ENCODE measurements at places on chromosomes 13 and 19.

DNA sequence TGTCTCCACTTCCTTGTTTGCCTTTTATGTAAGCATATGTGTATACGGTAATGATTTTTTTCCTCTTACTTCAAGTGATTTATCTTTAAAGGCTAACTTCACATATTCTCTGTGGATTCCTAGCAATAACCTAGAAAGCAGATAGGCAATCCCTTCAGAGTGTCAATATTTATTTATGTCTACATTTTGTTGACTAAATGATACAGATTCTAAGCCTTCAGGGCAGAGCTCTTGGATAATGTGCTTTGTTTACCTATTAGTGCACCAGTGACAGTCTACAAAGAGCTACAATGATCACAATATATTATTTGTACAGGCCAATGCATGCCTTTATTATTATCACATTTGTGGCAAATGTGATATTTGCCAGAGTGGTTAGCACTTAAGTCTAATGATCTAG lies 406.2 kb downstream of the EFNB2 start:
- no peak for DNase-seq

- DNase-seq: peak; percentile 21
These were observed 16.5 kb downstream of the SIGLEC7 start for GRCh38 chr19:51158474-51159129.

DNA sequence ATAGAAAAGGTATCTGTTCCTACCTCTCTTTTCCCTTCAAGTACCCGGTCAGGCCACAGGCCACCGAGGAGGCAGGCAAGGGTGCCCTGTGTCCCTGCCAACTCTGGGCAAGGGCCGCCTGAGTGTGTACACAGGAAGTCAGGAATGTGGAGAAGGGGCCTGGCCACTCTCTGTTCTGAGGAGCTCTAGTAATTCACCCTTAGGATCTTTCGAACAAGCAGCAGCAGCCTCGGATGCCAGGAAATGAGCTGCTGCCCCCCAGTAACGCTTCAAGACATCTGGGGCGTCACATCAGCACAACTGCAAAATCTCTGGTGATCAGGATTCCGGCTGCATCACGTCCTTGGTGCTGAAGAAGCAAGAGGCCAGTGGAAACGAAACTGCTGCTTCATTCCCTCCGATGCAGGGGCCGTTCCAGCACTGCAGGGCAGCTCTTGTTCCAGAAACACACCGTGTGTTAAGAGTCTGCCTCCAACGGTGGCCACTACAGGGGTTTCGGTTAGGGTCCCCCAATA lies 2.0 kb downstream of the RAB20 start:
- peak; percentile 65 for DNase-seq

- DNase-seq: peak; percentile 44
These were observed 505 bp upstream of the ZIC2 start for GRCh38 chr13:99980824-99981734.

GRCh38 chr19:12788042-12788681 lies 3.1 kb upstream of the JUNB start:
- DNase-seq: no peak

DNA sequence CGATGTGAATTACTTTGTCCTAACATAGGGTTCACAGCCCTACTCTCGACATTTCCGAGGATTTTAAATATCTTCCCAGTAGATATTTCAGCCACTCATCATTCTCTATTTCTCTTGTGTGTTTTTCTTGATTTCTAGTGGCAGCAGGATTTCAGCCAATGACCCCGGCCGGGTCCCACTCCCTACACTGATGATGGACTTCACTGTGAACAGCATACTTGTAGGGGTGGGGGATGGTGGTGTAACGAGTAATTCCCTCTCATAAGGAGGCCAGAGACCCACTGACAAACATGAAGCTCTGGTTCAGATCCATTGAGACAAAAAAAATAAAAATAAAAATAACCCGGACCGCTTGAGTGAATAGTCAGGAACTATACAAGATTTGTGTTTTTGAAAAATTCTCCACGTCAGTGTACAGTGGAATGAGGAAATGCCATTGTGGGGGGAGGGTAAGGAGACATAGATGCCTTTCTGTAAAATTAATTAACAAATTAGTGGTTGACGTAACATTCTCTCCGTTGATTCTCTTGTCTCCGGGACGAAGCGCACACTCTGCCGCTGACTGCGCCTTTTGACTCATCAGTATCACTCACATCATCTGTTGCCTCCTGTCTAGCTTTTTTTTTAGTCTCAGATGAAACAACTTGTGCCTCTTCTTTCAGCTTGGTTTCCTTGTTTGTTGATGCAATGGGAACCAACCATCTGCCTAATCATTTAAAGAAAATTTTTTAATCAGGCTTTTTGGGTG lies 48.8 kb upstream of the IRS2 start:
- DNase-seq: peak; percentile 66

DNA sequence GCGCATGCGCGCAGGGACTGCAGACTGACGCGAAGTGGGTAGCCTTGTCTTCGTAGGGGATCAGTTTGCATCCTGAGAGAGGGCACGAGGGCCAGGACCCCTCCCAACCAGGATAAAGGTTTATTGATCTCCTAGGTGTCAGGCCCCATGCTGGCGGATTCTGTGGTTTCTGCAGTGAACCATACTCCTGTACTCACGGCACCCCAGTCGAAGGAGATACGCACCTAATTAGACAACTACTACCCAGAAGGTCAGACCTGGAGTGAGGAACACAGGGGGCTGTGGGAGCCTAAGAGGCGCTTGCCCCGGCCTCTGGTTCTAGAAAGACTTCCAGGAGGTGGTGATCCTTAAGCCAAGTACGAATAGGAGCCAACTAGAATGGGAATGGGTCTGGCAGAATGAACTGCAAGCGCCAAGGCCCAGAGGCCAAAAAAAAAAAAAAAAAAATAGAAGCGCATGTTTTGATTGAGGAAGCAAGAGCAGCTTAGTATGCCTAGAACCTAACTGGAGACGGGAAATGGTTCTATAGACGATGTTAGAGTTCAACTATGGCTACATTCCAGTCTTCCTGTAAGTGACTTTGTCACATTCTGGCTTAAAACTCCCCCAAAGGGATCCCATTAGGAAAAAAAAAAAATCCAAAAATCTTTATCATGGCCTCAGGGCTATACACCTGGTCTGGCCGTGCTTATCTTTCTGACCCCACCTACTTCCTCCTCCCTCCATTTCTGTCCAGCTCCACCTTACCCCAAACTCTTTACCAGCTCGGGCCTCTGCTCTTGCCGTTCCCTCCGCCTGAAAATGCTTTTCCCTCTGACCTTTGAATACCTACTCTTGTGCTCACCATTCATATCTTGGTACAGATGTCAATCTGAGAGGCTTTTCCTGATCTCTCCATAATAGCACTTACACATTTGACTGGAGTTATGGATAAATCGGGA lies 902 bp upstream of the ZNF428 start:
- no peak for DNase-seq

DNA sequence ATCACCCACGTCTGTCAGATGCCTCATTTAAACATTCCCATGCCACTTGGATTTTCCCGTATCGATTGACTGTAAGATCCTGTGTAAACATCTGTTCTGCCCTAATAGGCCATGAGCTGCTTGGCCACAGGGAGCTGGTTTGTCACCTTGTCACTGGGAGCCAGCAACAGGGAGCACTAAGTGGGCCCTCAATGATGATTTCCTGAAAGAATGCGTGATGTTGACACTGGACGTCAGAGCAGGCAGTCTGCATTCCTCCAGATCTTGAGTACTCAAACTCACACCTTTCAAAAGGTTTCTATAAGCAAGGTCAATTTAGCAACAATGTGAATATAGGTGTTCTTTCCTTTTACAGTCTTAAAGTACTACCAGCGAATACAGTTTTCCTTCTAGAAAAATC lies 78.8 kb downstream of the TUBGCP3 start:
- no peak for DNase-seq

GRCh38 chr13:34246511-34246910 lies 428.6 kb downstream of the RFC3 start:
- DNase-seq: peak; percentile 77

GRCh38 chr19:34502582-34503411 lies 21.2 kb downstream of the WTIP start:
- no peak for DNase-seq

DNA sequence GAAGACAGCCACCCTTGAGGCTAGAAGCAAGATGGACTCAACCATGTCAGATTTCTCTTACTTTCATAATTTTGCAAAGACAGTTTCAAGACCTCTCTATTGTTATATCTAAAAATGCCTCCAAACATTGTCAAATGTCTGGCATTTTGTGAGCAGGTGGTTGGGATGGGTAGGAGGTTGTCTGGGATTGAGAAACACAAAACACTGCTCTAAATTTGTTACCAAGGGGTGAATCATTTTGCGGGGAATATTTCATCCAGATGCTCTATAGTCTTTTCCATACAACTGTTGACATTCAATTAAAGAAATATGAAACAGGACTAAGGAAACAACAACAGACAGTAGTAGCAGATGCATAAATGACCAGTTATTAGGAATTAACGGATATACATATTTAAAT lies 208.2 kb downstream of the ITGBL1 start:
- no peak for DNase-seq

GRCh38 chr19:5113633-5114586 lies 145.0 kb downstream of the KDM4B start:
- DNase-seq: no peak

DNA sequence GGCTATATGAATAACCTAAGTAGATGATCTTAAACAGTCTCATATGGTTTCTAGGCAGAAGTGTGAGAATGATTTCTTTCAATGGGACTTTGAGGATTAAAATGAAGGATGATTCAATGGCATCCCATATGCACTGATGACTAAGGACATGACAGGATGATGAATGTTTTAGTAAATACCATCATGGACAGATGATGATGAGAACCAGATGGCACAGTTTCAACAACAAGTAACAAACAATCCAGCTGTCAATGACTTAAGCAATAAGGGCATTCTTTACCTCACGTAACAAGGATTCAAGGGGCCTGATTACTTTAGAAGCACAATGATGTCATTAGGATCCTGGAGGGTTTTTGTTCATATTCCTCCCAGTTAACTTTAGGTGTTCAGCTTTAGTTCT lies 2678.4 kb downstream of the PCDH9 start:
- peak; percentile 88 for DNase-seq

GRCh38 chr19:15893477-15893876 lies 4.4 kb downstream of the CYP4F2 start:
- no peak for DNase-seq

DNA sequence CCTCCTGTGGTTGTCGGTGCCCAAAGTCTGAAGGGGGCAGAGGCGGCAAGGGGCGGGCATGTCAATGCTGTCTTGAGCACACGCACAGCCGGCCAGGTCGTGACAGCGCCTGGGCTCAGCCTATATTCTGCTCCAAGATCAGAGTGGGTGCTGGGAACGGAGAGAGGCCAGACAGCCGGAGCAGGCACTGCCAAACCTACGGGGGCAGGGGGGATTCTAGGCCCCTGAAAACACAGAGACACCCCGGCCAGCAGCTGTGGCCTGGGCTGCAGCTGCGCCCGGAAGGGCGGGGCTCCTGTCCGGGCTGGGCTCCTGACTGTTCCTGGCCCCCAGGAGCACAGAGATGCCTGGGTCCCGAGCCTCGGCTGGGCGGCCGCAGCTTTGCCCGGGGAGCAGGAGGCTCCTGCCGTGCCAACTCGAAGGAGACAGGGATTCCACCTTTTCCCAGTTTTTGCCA lies 2662.9 kb upstream of the PCDH20 start:
- DNase-seq: no peak

GRCh38 chr19:51119611-51120010 lies 5.1 kb upstream of the SIGLEC9 start:
- DNase-seq: no peak

GRCh38 chr19:32172566-32173160 lies 172.7 kb upstream of the ZNF507 start:
- no peak for DNase-seq
